ENCODE measurements at places on chromosomes 2 and 18.
A peak's percentile ranks its signal among the peaks of the same experiment; 100 is the strongest.

DNA sequence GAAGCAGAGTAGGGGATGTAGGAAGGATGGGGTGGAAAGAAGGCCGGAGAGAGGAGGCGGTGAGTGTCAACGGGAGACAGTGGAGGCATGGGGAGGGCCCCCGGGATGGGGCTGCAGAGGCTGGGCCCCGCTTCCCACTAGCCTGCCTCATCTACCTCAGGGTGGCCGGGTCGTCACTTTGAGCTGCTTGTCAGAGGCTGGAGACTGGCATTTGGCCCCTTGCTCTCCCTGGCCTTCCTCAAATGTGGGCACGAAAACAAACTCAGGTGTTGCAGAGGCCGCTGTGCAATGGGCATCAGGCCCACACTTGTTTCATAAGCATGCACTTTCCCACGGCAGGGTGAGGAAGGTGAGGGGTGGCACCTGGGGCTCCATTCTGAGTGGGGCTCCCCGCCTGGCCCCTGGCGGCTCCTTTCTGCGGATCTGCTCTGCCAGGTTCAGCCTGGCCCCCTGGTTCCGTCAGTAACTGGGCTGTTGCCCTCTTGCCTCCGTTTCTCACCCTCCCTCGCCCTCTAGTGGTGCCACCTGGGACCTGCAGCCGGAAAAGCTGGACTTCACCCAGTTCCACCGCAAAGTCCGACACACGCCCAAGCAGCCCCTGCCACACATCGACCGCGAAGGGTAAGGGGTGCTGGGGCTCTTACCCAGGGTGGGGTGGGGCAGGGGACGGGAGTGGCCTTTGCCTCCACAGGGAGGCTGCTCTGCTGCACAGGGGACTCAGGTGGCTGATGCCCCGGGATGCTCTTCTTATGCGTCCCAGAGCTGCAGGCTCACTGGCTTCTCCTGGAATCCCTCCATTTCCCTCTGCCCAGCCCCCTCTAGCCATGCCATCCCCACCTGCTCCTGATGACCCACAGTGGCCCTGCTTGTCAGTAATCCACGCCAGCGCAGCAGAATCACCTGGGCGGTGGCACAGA, 125.4 kb downstream of the CTIF start:
- peak; percentile 18 for DNase-seq

DNA sequence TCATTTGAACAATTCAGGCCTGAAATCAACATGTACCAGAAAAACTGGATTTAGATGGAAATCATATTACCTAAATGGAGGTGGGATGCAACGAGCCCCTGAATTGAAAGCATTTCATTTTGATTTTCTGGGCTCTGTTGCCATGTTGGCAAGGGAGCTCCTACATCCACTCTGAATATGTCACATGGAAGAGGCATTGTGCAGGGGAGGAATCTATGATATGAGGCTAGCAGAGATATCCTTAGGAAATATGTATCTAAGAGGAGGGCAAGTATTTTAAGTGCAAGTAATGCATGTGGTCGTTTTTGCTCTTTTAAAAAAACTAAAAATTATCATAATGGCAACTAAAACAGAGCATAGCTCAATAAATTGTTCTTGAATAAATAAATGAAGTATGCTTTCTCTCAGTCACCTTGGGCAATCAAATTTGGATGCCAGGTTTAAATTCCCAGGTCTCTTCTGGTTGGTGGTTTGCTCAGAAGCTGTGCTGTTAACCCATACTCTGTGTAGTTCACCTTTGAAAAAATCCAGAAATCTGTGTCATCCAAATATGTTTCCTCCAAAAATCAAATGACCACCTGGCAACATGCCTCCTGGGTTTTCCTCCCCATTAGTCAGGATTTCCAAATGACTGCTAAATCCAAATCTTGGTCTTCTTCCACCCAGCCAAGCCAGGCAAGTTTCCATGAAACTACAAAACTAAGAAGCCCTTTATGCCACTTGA, 6.5 kb upstream of the LGALSL start:
- peak; percentile 41 for DNase-seq

DNA sequence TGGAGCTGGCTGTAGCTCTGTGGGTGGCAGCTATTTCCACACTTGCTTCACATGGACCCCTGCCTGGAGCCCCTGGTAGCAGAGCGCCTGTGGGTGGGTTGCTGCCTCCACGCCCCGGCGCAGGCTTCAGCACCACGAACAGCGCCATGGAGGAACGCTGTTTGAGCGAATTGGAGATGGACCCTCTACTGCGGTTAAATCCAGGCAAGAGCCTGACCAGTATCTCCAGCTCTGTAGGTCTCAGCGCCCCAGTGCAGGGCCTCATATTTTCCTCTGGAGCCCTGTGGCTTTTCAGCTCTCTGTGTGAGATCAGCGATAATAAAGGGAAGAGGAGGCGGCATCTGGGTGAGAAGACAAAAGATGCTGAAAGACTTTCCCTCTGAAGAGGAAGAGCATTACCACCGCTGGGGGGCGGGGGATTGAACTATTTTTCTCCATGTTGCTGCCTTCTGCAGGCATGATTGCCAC, 12.0 kb downstream of the ONECUT2 start:
- no peak for DNase-seq

GRCh38 chr2:178845566-178846457, 38.6 kb upstream of the TTN start:
- DNase-seq = peak; percentile 79

DNA sequence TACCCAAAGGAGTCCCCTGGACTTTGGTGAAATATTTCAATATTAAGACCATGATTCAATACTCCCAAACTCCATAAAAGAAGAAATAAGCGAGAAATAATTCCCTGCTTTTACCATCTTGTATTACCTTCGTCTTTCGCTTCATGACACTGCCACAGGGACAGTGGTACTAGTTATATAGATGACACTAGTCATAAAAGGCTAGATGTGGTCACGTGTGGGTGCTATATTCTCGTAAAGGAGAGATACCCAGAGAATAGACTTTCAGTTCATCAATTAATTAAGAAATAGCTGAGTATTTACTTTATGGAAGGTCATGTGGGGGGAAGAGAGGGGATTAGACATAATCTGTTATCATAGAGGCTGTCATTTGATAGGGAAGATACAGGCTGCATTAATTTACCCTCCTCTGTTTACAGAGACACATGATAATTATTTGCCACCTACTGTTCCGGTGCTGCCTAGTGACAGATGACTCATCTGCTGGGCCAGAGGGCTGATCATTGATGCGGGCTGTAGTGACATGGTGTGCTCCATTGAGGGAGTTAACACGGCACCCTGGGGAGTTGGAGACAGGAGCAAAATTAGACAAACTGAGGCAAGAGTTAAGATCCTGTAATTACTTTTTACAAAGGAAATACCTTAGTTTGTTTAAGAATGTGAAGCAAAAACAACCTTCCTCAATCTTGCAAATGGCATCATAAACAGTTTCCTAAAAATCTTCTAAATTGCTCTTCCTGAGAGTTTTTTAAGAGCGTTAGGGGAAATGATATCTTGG, 78.2 kb upstream of the ITGB6 start:
- DNase-seq = no peak

GRCh38 chr2:133568172-133568571, at the start of gene NCKAP5:
NCKAP5 (minus strand) TSS chr2:133568463; CDS start chr2:133517526, 50,937 bp downstream.
- no peak for DNase-seq

DNA sequence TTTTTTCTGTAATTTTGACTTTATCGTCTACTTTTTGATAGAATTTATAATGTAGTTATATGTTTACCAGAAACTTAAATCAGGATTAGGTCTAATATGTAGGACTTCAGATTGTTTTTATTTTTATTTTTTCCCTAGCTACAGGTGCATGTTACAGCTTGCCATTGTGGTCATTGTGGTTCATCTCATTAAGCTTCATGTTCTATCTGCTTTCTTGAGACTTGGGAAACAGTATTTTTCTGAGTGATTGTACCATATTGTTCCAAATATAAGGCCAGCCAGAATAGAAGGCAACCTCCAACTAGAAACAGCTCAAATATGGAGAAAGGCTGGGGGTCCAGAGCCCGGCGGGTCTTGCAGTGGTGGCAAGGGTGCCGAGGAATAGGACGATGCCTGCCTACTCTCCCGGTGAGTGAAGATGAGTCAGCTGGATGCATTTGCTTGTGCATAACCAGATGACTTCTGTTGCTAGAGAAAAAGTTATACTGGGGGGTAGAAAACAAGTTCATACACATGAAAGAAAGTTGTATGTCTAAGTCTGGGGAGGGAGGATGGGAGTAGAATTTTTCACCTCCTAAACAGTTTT, 188.4 kb downstream of the CCDC85A start:
- no peak for DNase-seq

DNA sequence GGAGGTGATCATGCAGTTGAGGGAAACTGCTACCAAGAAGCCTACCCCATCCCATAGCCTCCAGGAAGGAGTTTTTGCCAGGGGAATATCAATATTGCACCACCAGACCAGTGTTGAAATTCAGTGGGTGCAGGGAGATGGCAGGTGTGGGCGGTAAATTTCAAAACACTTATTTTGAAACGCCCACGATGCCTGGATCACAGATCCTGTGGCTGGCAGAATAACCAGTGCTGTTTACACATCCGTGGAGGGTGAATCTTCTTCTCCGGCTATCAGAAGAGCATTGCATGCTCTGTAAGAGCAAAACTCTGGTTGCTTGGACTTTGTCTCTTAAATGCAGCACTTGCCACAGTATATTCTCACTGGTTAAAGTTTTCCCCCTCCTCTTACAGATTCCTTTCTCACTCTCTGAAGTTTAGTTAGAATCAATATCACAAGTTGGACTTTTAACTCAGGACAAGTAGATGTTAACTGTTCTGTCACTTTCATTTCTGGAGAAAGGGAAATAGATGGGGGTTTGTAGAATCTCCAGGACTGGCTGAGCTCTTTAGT, 70.5 kb upstream of the ZCCHC2 start:
- peak; percentile 75 for DNase-seq

- DNase-seq = no peak
Measured at GRCh38 chr2:47720559-47720958, 62.4 kb upstream of the MSH6 start.

GRCh38 chr2:210557721-210558120, 1.3 kb downstream of the CPS1 start:
- no peak for DNase-seq

- DNase-seq = peak; percentile 28
Measured at GRCh38 chr2:48339451-48339850, 190.5 kb upstream of the STON1 start.

- DNase-seq = peak; percentile 92
Measured at GRCh38 chr2:239222312-239222660, 178.5 kb downstream of the HDAC4 start.

GRCh38 chr2:19899985-19900930, 1.5 kb downstream of the TTC32 start:
- no peak for DNase-seq

- no peak for DNase-seq
Measured at GRCh38 chr2:11492244-11492643, 26.3 kb upstream of the E2F6 start.

Measured in fibroblast of gingiva (primary cell).